Stimulated activated CD4-positive, alpha-beta T cell treated with anti-CD3 and anti-CD28 coated beads, Interleukin-12 subunit alpha, Interleukin-12 subunit beta, amount 100 ng/mL, for 24 hours (primary cell): ENCODE measurements at places on chromosomes 12 and 14.

- no peak for DNase-seq
These were observed 25.7 kb upstream of the LRP1-AS start for GRCh38 chr12:57173089-57173488.

- peak; percentile 41 for DNase-seq
These were observed 124.4 kb downstream of the RPS29 start for GRCh38 chr14:49461529-49462401.

DNA sequence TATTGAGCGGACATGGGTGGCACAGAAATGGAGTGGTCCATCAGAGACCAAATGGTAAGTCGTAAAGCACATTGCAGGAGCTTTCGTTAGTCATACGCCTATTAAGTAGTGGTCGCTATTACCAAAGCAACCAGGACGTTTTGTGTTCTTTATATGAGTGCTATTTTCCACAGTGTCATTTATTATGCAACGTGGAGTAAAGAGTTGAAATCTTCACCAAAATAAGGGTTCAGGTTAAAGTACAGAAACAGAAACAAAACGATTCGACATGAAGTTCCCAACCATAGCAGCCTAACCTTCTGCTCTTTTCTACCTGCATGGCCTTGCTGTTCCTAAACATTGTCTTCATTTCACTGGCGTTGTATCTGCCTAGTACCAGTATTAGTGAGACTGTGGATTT lies 20.1 kb upstream of the FGD4 start:
- DNase-seq = no peak

GRCh38 chr12:8644345-8645248 lies 18.0 kb downstream of the MFAP5 start:
- DNase-seq = peak; percentile 31

DNA sequence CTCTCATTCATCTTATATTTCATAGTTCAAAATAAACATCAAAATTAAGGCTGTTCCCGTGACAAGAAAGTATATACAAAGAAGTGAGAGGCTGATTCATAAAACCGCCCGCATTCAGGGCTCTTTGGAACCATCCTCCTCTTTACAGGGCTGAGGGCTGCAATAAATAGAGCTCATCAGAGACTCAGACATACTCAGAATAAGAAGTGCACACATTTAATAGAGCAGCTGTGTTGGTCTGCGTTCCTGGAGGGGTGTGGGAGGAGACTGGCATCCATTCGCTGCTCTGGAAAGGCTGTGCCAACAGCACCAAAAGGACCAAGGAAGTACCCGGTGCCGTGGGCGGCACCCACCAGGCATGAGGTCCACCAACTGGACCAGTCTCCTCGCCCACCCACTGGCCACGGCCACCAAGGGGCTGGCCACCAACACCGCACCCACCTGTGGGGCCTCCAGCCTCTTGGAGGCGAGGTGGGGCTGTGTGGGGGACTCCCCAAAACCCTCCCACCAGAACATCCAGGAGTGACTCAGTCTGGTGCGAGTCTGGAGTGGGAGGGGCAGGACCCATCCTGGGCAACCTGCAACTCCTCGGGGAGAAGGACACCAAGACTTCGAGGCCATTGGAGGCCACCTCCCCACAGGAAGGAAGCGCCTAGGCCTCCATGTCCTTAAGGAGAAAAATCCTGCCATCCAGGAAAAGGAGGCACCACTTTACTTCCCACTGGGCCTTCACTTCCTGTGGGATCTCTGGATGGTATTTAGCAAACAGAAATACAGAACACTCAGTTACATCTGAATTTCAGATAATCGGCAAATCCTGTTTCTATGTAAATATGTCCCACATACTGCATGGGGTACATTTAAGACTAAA lies 32.7 kb downstream of the VCPKMT start:
- DNase-seq = no peak

- DNase-seq = no peak
These were observed 487 bp upstream of the MGST1 start for GRCh38 chr12:16346958-16347357.

DNA sequence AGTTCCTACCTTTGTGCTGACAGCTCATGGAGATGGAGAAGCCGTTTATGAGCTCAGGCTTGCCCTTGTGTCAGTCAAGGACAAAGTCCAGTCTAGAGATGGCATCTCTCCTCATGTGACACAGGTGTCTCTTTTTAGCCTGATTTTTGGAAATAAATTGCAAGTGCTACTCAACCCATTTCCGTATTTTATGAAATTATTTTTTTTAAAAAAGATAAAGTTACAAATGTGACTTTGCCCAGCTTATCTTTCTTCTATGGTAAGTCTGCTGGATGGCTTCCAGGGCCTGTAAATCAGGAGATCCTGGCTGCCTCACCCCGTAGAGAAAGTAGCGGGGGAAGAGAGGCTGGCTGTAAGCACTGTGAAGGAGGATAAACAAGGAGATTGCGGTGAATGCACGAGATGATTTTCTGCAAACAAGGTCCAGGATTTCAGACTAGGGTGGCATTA lies 169.7 kb downstream of the MYRFL start:
- DNase-seq = no peak

DNA sequence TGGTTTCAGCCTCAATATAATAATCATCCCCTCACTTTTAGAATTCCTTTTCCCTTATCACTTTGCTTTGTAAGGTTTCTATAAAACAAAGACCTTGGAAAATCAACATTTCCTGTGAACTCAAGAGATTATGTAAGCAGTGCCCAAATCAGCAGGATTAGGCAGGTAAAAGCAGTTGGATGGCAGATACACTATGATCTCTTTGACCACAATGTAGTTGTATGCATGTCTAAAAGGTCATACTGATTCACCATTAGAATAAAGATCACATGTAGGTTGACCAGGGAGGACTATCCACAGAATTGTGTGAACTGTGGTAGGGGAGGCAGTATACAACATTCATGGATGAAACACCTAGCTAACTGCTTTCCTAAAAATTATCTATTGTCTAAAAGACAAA lies 57.5 kb downstream of the DENND5B start:
- no peak for DNase-seq

GRCh38 chr14:68871392-68871791 lies 78.5 kb upstream of the ZFP36L1 start:
- no peak for DNase-seq

GRCh38 chr14:60165547-60165876 lies 314 bp upstream of the DHRS7 start:
- no peak for DNase-seq

DNA sequence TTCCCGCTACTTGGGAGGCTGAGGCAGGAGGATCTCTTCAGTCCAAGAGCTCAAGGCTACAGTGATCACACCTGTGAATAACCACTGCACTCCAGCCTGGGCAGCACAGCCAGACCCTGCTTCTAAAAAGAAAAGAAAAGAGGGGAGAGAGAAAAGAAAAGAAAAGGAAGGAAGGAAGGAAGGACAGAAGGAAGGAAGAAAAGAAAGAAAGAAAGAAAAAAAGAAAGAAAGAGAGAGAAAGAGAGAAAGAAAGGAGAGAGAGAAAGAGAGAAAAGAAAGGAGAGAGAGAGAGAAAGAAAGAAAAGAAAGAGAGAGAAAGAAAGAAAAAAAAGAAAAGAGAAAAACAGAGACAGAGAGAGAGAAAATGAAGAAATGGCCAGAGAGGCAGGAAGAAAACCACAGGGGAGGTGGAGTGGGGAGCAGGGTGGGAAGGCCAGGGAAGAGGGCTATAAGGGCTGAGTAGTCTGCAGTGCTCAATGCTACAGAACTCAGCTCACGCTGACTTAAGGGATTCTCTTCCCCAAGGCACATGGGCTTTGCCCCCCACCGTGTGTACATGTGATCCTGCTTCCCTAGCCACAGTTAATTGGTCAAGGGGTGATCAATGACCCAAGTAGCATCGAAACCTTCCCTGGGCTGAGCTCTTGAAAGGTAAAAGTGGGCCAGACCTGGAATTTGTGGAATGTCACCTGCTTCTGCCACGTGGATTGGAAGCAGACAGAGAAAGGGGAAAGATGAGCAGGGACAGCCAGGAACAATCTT lies 90.4 kb upstream of the TMCC3 start:
- DNase-seq = no peak

DNA sequence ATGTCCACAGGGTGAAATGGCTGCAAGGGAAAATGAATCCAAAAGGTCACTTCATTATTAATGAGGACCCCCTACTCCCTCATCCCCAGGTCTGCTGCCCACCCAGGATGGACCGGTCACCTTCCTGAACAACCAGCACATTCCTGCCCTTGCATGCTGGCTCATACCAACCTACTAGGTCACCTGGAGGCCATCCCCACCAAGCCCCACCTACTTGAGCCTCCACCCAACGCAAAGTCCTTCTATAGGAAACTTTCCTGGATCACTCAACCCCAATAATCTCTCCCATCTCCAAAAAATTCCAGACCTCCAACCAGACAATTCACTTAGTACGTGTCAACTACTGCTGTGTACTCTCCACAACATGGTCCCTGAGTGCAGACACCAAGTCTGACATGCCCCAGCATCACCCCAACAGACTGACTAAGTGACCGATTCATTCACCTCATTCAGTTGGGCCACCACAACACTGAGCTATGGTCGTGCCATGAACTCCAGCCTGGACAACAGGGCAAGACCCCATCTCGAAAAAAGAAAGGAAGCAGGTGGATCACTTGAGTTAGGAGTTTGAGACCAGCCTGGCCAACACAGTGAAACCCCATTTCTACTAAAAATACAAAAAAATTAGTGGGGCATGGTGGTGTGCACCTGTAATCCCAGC lies 18.1 kb downstream of the CLMN start:
- no peak for DNase-seq

GRCh38 chr14:59199614-59200013 lies 11.1 kb downstream of the DAAM1 start:
- no peak for DNase-seq

DNA sequence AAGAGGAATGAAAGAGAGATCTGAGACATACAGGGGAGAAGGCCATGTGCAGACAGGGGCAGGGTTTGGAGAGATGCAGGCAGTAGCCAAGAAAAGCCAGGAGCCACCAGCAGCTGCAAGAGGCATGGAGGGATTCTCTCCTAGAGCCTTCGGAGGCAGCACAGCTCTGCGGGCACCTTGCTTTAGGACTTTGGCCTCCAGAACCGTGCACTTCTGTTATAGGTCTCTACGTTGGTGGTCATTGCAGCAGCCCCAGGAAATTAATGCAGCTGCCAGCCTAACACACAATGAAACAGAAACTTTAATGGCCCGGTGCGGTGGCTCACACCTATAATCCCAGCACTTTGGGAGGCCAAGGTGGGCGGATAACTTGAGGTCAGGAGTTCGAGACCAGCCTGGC lies 14.7 kb upstream of the VRK1 start:
- DNase-seq = no peak

- DNase-seq = no peak
These were observed 102.7 kb upstream of the PLEKHA5 start for GRCh38 chr12:19026614-19027488.

- DNase-seq = no peak
These were observed 18.5 kb upstream of the GPRC5A start for GRCh38 chr12:12872934-12873275.

GRCh38 chr14:56715938-56716337 lies 94.3 kb downstream of the OTX2 start:
- DNase-seq = no peak

DNA sequence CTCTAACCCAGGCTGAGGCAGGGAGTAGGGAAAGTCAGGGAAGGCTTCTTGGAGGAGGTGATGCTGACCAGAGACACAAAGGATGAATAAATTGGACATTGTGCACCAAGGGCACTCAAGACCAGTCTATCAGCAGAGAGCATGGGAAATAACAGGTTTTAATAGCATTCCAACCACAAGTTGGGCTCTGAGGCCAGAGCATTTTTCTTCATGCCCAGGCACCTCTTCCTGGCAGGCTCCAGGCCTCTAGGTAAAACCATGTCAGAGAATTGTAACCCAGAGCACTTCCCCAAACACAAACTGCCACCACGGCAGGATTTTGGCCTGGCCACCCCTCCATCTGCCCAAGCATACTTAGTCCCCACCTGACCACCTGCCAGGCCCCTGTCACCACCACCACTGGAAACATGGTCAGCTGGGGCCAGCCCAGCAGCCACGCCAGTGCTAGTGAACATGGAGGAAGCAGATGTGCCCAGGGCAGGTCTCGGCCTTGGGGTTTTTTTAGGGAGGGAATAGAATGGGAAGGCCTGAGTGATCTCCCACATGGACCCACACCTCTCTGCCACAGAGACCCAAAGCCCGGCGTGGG lies 22.7 kb downstream of the LTBP2 start:
- DNase-seq = no peak

- DNase-seq = no peak
These were observed 137.1 kb downstream of the HMGA2 start for GRCh38 chr12:65961190-65962035.

- no peak for DNase-seq
These were observed 1.4 kb downstream of the TMTC1 start for GRCh38 chr12:29782285-29782870.

DNA sequence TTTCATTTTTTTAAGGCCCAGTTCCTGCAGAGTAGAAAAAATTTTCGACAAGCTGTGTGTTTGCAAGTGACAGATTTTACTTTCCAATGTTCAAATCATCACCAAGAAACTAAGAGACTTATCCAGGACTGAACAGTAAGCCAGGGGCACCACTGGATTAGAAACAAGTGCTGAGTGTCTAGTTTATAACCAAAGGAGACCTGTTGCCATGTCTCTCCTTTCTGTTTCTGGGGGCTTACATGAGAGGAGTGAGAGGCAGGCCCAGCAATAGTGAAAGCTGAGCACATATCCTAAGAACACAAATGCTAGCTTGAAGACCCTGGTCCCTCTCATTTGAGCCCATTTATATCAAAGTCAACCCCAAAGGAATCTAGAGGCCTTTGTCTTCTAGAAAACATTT lies 2.9 kb downstream of the IFNG start:
- DNase-seq = no peak

DNA sequence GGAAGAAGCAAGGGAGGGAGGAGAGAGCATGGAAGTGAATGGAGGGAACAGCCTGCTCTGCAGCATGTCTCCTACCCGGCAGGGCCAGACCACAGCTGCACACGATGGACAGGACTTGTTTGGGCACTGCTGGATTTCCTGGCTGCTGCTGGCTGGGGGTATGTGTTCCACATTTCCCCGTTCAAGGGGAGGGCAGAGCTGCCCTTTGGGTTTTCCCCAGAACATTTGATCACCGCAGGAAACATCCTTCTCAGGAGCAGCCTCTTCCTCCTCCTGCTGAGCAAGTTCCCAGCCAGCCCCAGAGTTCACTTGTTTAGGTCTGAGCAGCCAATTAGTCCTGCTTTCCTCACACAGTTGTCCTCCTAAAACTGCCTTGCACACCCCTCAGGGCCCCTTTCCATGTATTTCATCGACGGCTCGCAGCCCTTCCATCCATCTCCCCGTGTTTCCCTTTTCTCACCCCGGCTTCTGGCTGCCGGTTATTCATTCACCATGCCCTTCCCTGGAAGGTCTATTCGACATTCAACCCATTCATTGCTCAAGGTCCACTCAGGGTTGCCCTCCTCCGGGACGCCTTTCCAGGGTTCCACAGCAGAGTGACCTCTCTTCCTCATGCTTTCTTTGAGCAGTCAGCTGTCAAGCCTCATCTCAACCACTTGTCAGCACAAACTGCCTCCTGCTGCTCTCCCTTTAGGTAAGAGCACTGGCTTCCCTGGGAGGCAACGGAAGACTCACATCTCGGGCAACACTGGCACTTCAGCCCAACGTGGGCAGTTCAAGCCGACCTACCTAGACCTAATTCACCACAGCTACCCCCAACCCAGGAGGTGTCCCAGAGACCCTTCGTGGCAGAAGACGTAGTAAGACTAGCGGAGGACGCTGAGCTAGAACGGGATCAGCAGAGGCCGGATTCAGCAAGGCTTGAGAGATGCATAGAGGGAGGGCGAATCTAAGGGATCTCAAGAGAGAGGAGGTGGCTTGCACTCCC lies 20.1 kb upstream of the ANO2 start:
- DNase-seq = no peak

GRCh38 chr12:4433745-4434058 lies 11.9 kb downstream of the FGF6 start:
- no peak for DNase-seq
